ENCODE measurements at places on chromosomes 2 and 18. TPM values are rescaled to one million over a fixed set of nuclear protein-coding genes. Genes with fewer than 3 reads are reported as not detected.

The IL18RAP gene
- 0.77 TPM for total RNA-seq

The CRYBA2 gene
- not detected for total RNA-seq

The ADD2 gene
- total RNA-seq = 1.2 TPM

The TNP1 gene
- total RNA-seq = not detected

The MYOM1 gene
- total RNA-seq = 0.83 TPM

The ST8SIA3 gene
- total RNA-seq = not detected

The SIGLEC15 gene
- 0.12 TPM for total RNA-seq

The GREB1 gene
- 611 TPM for total RNA-seq

The COL3A1 gene
- 105 TPM for total RNA-seq

The CYRIA gene
- total RNA-seq = 13.2 TPM

The CDCA7 gene
- total RNA-seq = 0.56 TPM

The FAM110C gene
- total RNA-seq = 11.4 TPM

The PLEK gene
- 2.6 TPM for total RNA-seq

The VSNL1 gene
- 2.6 TPM for total RNA-seq

The PSMA8 gene
- total RNA-seq = not detected

The CHAC2 gene
- total RNA-seq = 1.2 TPM

The OSR1 gene
- total RNA-seq = 5.5 TPM

The SMC6 gene
- total RNA-seq = 10.2 TPM

The SLC4A5 gene
- 4.8 TPM for total RNA-seq

The SRD5A2 gene
- total RNA-seq = 0.25 TPM

The SP140 gene
- total RNA-seq = 0.28 TPM

The RAX gene
- total RNA-seq = not detected

The FOSL2 gene
- 117 TPM for total RNA-seq

The CRYGC gene
- total RNA-seq = not detected

The C2orf15 gene
- 0.52 TPM for total RNA-seq

The HOXD10 gene
- total RNA-seq = 3.2 TPM
